Activated gamma-delta T cell treated with anti-CD3 and anti-CD28 coated beads, Interleukin-2, amount 50 U/mL, for 16 hours (primary cell): ENCODE measurements at places on chromosomes 16 and 17.

- no peak for DNase-seq
Measured at GRCh38 chr16:57612494-57612893, 15.9 kb upstream of the ADGRG1 start.

GRCh38 chr16:80803339-80804055 lies 901 bp downstream of the CDYL2 start:
- peak; percentile 32 for DNase-seq

DNA sequence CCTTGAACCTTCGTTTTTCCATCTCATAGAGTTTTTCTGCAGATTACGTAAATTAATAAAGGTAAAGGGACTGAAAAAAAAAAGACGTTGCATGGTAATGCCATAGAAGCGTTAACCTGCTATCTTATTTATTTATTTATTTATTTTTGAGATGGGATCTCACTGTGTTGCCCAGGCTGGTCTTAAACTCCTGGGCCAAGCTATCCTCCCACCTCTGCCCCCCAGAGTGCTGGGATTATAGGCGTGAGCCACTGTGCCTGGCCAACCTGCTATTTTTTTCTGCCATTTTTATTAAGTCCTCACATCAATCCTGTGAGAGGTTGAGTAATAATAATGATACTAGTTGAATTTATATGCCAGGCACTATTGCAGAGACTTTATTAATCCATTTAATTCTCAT lies 7.9 kb downstream of the MSI2 start:
- DNase-seq = no peak

- no peak for DNase-seq
Measured at GRCh38 chr16:57133031-57133430, 40.6 kb downstream of the CPNE2 start.

GRCh38 chr17:75338335-75338734 lies 49.1 kb upstream of the SLC25A19 start:
- DNase-seq = no peak

- DNase-seq = no peak
Measured at GRCh38 chr16:8798174-8798527, 512 bp downstream of the PMM2 start.

DNA sequence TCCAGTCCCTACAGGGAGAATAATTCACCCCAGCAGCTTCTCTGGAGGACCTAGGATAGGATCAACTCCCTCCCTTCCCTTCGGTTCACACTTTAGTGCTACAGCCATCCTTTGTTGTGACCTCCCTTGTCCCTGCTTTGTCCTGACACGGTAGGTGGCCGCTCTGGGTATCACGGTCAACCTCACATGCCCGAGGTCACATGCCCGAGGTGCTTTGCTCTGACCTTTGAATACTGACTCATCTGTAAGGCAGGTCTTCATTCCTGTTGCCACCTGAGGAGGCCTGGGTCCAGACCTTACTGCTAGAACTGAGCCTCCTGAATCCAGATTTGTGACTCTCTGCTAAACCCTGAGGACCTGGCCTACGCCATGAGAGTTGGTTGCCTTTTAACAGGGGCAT lies 19.7 kb downstream of the ALKBH5 start:
- DNase-seq = no peak

DNA sequence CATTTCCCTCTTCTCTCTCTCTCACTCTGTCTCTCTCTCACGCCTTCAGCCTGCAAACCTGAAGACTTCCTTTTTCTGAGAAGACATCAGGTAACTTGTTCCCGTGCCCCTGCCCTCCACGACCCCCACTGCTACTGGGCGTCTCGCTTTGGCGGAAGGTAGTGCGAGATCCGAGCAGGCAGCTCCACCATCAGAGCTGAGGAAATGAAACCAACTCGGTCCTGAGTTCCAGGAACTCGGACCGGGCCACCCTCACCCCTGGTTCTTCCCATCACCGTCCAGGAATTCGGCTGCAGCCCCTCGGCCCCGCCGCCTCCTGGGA lies 585 bp downstream of the MLKL start:
- DNase-seq = no peak

DNA sequence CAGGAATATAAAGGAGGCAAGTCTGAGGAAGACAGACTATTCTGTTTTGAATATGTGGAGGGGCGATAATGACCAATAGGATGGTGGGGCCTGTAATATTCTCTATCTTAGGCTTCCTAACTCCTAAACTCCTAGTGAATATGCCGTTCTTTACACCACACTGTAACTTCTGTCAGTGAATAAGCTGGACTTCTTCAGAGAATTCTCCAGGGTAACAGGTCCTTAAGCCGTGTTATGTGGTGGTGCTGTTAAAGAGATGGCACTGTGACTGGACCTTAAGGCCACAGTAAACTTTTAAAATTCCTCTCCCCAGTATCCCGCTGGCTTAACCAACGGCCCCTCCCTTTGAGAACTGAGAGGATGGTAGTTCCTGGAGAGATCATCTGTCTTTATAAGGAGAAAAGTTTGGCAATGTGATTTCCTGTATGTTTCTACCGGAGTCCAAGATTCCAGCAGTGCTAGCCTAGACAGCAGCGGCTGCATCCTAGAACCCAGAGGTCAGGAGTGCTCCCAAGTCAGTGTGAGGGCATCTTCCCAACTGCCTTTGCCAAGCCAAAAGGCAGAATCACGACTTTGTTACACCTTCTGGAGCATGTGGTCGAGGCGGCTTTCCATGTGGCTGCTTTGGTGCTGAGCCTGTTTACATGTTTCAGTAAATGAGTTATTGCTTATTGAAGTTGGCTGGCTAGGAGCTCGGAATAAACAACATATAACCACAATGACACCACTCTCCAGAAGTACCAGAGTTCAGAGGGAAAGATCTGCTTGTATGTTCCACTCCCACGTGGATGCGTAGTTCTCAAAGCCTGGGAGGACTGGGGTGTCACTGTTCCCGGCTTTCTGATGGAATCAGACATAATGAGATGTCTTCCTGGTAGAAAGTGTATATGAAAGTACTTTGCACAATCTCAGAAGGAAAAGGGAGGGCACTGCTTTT lies 41.0 kb downstream of the TUBD1 start:
- DNase-seq = no peak

- DNase-seq = no peak
Measured at GRCh38 chr17:62703261-62703775, 75.8 kb downstream of the MRC2 start.

DNA sequence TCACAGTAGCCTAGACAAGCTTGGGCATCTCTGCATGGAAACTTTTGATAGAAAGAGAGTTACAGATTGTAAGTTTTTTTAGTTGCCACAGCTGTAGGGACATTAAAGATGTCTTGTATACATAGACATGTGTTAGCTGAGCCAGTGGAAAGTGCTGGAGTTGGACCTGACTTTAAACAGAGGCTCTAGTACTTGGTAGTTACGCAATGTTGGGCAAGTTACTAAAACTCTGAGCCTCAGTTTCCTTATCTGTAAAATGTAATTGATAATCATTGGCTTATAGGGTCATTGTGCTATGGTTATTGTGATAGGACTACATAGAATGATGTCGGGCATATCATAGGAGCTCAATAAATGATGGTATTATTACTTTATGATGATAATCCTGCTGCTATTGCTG lies 225.8 kb upstream of the CPHXL start:
- DNase-seq = no peak

- DNase-seq = peak; percentile 92
Measured at GRCh38 chr16:4538350-4539235, at the start of gene CDIP1. TSS of gene CDIP1 (minus strand) at chr16:4538773. CDS start at chr16:4514130, 24,643 bp downstream.

DNA sequence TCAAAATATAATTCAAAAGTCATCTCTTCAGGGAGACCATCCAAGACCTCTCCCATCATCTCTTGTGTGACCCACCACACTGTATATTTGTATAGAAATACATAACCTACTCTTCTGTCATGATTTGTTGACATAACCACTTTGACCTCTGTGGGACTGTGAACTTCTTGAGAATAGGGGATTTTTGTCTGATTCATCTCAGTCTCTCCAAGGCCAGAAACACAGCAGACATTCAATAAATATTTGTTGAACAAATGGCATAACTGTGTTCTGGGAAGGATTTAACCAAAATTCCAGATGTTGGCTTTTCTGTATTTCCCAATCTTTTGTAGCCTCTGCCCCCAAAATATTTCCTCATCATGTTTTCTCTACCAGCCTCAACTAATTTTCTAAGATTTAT lies 169.7 kb downstream of the CDH11 start:
- no peak for DNase-seq

DNA sequence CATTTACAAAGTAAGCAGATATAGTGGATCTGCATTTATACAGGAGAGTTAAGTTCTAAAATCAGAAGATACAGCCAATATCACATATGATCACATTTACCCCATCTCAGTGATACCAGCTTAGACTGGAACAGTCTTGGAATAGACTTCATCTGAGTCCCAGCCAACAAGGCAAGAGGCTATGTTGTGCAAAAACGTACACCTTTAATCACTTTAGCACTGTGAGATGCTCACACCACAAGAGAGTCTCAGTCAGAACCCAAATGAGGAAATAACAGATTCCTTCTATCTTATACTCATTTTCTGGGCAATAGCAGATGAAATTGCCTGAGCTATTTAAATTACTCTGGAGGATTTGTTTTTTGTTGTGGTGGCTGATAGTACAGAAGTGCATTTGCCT lies 145.6 kb downstream of the ANKFN1 start:
- DNase-seq = no peak

DNA sequence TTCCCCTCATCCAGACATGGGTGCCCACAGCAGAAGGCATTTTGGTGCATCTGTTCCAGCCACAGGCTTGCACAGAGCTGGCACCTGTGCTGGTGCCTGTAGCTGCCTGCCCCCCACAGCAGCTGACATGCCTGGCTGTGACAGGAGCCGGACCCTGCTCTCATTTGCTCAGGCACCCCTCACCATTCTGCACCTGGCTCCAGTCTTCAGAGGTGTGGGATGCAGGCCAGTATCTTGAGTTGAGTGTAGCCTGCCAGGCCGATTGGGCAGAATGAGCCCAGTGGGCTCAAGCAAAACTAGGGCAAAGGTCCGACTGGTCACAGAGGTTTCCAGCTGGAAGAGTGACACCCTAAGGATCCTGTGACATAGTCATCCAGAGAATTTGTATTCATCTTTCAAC lies 887.7 kb downstream of the CDH11 start:
- no peak for DNase-seq

GRCh38 chr16:55076053-55076452 lies 145.4 kb downstream of the IRX5 start:
- DNase-seq = no peak

GRCh38 chr16:26505496-26505895 lies 561.2 kb upstream of the C16orf82 start:
- no peak for DNase-seq

- DNase-seq = no peak
Measured at GRCh38 chr16:11133344-11133943, 122.6 kb downstream of the SOCS1 start.

- DNase-seq = no peak
Measured at GRCh38 chr17:27239046-27239445, 54.9 kb upstream of the WSB1 start.

GRCh38 chr17:67602444-67602843 lies 115.3 kb upstream of the NOL11 start:
- DNase-seq = no peak

DNA sequence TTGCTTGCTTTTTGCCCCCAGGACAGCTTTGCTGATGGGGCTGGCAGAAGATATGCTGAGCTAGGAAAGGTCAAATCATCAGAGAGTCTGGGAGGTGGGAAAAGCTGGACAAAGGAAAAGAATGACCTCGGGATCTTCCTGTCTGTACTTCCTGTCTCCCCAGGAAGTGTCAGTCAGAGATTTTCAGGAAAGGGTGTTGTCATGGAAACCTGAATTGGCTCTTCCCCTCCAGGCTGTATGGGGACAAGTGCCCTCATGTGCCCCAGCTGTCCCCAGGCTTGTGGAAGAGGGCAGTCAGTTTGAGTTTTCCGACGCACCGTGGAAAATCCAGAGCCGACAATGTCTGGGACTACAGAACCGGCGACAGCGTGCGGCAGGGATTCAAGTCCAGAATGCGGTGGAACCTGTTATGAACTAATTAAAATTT lies 122.7 kb upstream of the ZFHX3 start:
- DNase-seq = no peak

DNA sequence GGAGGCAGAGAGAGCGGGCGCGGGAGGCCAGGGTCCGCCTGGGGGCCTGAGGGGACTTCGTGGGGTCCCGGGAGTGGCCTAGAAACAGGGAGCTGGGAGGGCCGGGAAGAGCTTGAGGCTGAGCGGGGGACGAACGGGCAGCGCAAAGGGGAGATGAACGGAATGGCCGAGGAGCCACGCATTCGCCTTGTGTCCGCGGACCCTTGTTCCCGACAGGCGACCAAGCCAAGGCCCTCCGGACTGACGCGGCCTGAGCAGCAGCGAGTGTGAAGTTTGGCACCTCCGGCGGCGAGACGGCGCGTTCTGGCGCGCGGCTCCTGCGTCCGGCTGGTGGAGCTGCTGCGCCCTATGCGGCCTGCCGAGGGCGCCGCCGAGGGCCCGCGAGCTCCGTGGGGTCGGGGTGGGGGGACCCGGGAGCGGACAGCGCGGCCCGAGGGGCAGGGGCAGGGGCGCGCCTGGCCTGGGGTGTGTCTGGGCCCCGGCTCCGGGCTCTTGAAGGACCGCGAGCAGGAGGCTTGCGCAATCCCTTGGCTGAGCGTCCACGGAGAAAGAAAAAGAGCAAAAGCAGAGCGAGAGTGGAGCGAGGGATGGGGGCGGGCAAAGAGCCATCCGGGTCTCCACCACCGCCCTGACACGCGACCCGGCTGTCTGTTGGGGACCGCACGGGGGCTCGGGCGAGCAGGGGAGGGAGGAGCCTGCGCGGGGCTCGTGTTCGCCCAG lies 1.2 kb upstream of the CBX4 start:
- no peak for DNase-seq

- no peak for DNase-seq
Measured at GRCh38 chr17:42472709-42473521, 14.2 kb downstream of the ATP6V0A1 start.

GRCh38 chr16:11256661-11257130 lies 692 bp upstream of the SOCS1 start:
- no peak for DNase-seq

GRCh38 chr17:45364531-45365390 lies 47.9 kb upstream of the MAP3K14 start:
- DNase-seq = no peak

GRCh38 chr17:18038861-18039534 lies at the start of the genes ATPAF2 and GID4:
TSS of gene ATPAF2 (minus strand) at chr17:18039168. CDS start at chr17:18039013, 155 bp downstream.
TSS of gene GID4 (plus strand) at chr17:18039408. CDS start at chr17:18039465, 57 bp downstream.
- peak; percentile 100 for DNase-seq

DNA sequence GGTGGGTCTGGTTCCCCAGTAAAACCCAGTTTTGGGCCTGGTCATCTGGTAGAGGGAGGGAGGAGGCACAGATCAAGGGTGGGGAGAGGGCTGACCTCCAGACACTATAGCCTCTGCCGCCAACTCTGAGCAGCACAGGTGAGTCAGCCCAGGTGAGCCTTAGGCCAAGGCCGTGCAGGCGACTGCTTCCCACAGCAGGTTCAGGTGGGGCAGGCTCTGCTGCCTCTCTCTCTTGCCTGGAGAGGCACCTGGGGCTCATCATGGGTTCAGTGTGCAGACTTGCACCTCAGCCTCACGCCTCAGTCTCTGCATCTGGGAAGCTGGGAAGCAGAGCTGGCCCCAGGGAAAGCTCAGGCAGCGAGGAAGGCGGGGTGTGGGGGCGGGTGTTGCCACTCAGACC lies 37.8 kb upstream of the IL34 start:
- DNase-seq = no peak
